Muscle of leg (tissue), 16 donors: ENCODE measurements at places on chromosomes 1 and 21. TPM values are rescaled to one million over a fixed set of nuclear protein-coding genes. Genes with fewer than 3 reads are reported as not detected.

Gene HEYL
- 55.4 TPM for polyA plus RNA-seq

Gene SH2D5
- polyA plus RNA-seq, result 0.20 TPM

Gene CATSPERE
- polyA plus RNA-seq, result 0.63 TPM

Gene GSTM5
- polyA plus RNA-seq, result 16.4 TPM

Gene FCRL6
- polyA plus RNA-seq, result 0.08 TPM
